ENCODE measurements at places on chromosomes 4 and X. TPM values are rescaled to one million over a fixed set of nuclear protein-coding genes. Genes with fewer than 3 reads are reported as not detected.

DNA sequence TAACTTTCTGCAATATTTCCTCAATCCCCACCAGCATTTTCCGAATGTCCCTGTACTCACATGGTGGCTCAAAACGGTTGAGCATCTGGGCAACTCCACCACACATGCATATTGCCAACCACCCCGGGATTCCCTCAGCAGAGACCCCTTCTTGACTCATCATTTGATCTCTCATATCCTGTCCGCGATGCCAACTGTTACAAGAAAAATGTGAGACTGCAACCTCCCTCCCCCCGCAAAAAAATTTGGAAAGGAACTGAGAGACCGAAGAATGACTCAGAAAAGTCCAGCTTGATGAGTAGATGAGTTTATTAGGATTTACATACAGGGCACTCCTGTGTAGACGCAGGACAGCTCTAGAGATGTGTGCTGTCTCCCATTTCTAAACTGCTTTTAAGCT is 561.4 kb downstream of the ZIC3 start:
- no peak overlapping the region for H3K4me3 ChIP-seq
- H3K27me3 ChIP-seq = no peaks in the 10 kb centered on the region
- no peak overlapping the region for H3K27ac ChIP-seq

GRCh38 chr4:45475548-45475947 is 648.3 kb downstream of the GABRG1 start:
- no peak for DNase-seq
- H3K27ac ChIP-seq = no peak overlapping the region
- no peaks in the 10 kb centered on the region for H3K27me3 ChIP-seq
- no peaks in the 10 kb centered on the region for H3K36me3 ChIP-seq
- no peak overlapping the region for H3K4me3 ChIP-seq

The SCML2 gene
- total RNA-seq = 2.0 TPM

The HOPX gene
- 25.2 TPM for total RNA-seq

- DNase-seq = no peak
- H3K27ac ChIP-seq = no peak overlapping the region
- H3K4me1 ChIP-seq = no peaks in the 10 kb centered on the region
- peaks cover 12% of the 10 kb centered on the region for H3K36me3 ChIP-seq
Observed at GRCh38 chr4:159360549-159360948, 257.7 kb downstream of the RAPGEF2 start.

GRCh38 chr4:140717313-140717712 is 38.9 kb downstream of the TBC1D9 start:
- DNase-seq = no peak
- H3K27me3 ChIP-seq = peaks cover 4% of the 10 kb centered on the region
- H3K27ac ChIP-seq = no peak overlapping the region
- peaks cover 1% of the 10 kb centered on the region for H3K4me1 ChIP-seq

The LRP2BP gene
- total RNA-seq = 0.71 TPM

- no peaks in the 10 kb centered on the region for H3K27me3 ChIP-seq
- no peak overlapping the region for H3K4me3 ChIP-seq
- H3K4me1 ChIP-seq = peaks cover 4% of the 10 kb centered on the region
- no peak overlapping the region for H3K27ac ChIP-seq
- H3K36me3 ChIP-seq = no peaks in the 10 kb centered on the region
- DNase-seq = no peak
Observed at GRCh38 chrX:100883654-100884053, 9.5 kb upstream of the NOX1 start.

- no peaks in the 10 kb centered on the region for H3K36me3 ChIP-seq
- H3K27ac ChIP-seq = no peak overlapping the region
- no peaks in the 10 kb centered on the region for H3K27me3 ChIP-seq
- no peak for DNase-seq
- no peak overlapping the region for H3K4me3 ChIP-seq
- no peaks in the 10 kb centered on the region for H3K4me1 ChIP-seq
Observed at GRCh38 chr4:93855926-93856325, 27.4 kb downstream of the ATOH1 start.

DNA sequence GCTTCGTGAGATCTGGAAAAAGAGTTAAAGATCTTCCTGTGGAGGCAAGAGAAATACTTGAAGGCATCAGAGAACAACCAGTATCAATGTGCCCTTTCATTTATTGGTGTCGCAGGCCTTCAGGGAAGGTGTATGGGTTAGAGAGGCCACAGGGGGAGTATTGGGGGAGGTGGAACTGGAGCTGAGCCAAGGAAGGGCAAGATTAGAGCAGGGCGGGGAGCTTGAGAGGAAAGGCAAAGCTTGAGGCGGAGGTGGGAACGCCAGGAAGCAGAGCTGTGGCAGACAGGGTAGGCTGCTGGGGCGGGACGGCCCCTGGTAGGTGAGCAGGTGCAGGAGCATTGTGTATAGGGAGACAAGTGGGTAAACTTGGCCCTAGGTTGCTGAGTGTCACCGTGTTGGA is 329.9 kb downstream of the ARHGAP10 start:
- peaks cover 34% of the 10 kb centered on the region for H3K4me1 ChIP-seq
- no peaks in the 10 kb centered on the region for H3K27me3 ChIP-seq
- H3K27ac ChIP-seq = peak overlapping the region; percentile 92

DNA sequence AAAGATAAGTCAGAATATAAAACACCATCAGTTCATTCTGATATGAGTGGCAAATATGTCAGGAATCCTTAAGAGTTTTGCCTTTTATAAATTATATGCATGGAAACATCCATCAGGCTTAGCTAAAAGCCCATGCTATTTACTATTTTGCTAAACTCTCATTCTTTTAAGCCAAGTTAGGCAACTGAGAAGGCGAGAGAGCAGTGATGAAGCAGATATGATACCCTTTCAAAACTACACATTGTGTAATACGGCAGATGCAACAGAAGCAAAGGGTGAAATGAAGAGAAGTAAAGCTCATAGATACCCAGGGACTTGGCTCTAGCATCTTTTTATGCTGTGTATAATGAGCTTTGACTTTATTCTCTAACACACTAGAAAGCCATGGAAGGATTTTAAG is 95.8 kb downstream of the SLIT2 start:
- H3K27ac ChIP-seq = no peak overlapping the region
- peaks cover 1% of the 10 kb centered on the region for H3K27me3 ChIP-seq
- H3K4me3 ChIP-seq = no peak overlapping the region
- DNase-seq = no peak
- no peaks in the 10 kb centered on the region for H3K36me3 ChIP-seq

The TMSB15C gene
- total RNA-seq = 5.1 TPM

DNA sequence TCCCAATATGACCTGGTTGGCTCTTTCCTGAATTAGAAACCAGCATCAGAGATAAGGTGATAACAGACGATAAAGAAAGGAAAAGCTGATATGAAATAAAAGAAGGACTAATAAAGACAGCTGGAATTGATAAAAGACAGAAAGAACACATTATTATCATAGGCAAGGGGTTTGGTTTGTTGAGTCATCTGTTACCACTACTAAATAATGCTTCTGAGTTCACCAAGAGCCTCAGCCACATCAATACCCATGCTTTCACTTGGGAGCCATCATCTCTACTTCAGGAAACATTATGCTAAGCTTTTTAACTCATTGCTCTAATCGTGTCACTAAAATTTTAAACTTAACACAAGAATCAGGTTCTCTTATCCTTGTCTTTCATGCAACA is 27.6 kb downstream of the ANXA5 start:
- no peaks in the 10 kb centered on the region for H3K27me3 ChIP-seq
- peaks cover 40% of the 10 kb centered on the region for H3K36me3 ChIP-seq
- no peak overlapping the region for H3K4me3 ChIP-seq
